ENCODE measurements at places on chromosomes 12 and 14.

DNA sequence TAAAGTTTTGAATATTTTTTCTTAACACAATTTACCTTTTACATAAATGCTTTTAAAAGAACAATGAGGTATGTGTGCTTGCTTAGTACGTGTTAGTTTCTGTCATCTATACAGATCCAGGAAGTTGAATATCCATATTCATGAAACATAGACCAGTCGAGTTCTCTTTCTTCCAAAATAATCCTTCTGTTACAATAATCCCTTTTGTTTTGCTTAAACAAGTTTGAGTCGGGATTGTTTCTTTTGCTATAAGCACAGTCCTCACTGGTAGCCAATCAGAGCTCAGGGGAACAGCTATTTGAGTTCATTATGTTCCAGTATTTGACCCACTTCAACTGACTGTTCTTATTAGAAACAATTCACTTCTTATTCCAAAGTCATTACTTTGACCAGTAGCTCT, 214.7 kb upstream of the FLRT2 start:
- no peak for DNase-seq

- DNase-seq: no peak
Observed at GRCh38 chr12:70443062-70443673, 77.1 kb downstream of the KCNMB4 start.

- no peak for DNase-seq
Observed at GRCh38 chr12:114876968-114877680, 193.1 kb upstream of the TBX3 start.

GRCh38 chr12:62248873-62249272, 11.3 kb upstream of the USP15 start:
- no peak for DNase-seq

DNA sequence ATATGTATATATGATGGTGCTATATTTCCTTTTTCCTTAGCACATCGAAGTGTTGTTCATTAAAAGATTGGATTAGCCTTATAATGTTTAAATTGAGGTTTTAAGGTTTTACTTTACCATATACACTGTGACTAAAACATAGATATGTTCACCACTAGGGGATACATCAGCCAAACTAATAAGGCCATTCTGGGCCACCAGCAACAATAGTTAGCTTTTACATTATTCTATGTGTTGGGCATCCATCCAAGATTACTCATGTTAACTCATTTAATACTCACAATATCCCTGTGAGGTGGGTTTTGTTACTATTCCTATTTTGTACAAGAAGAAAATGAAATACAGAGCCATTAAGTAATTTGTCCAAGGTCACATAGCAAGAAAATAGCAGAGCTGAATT, 202.6 kb upstream of the AVPR1A start:
- DNase-seq: no peak

DNA sequence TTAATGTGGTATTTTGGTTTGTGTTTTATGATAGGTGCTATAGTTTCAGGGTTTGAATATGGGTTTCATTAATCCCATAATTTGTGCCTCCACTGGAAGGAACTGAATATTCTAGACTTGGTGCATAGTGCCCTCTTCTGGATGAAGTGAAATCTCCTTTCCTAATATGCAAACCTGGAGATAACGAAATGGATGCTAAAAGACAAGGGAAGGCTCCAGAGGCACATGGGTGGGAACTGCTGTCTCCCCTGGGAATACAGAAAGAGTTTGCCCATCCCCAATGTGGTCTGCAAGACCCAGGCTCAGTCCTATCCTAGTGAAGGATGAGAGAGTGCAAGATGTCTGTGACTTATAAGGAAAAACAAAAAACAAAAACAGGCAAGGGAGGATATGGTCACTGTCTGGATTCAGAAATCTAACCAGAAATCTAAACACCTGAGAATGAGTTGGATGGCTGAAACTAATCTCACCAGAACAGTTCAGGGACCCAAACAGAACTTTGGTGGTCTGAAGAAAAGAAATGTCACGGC, 142.3 kb upstream of the TMPO start:
- no peak for DNase-seq

GRCh38 chr12:93550748-93551611, 21.5 kb upstream of the SOCS2 start:
- no peak for DNase-seq

GRCh38 chr14:36477266-36477665, 42.8 kb downstream of the NKX2-1 start:
- no peak for DNase-seq

DNA sequence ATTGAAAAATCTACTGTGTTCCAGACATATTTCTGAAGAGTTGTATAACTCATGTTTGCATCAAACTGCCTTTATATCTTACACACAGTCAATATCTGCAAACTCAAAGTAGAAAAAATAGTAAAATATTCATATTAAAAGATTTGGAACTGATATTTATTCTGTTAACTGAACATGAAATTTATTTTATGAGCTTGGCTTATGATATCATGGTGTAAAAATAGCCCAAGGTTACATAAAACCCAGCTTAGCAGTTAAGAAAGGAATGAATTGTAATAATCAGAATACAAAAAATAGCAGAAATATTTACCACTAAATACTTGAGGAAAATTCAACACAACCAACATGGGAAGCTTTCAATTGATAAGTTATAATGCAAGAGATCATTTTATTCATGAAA, 367.9 kb downstream of the FLRT2 start:
- DNase-seq: no peak

DNA sequence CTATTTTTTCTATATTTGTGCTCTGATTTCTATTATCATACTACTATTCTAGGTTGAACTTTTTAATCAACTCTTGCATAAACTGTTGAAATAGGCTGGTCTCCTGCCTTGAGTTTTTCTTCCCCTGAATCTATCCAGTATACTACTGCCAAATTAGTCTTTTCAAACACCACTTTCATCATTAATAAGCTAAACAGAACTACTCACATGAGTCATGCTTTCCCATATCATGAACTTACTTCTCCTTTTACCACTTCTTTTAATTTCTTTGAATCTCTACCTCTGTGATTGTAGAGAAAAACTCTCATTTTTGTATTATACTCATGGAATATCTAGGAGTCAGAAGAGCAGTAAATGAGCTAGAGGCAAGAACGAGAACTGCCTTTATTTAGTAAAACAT, 340.3 kb upstream of the PDE3A start:
- DNase-seq: no peak

DNA sequence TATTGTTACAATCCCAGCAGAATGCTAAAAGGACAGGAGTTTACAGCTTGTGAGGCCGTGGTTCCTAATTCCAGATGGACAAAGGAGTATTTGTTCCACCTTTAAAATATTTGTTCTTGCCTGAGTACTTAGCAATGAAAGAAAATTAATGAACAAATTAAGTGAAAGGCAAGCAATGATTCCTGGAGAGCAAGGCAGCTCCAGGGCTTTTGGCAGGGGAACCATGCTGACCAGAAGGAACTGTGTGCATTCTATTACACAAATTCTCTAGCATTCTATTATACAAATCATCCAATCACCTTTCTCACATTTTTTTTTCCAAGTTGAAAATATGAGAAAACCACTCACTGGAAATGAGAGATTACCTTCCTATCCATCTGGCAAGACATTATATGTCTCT, 1.8 kb upstream of the BMAL2 start:
- no peak for DNase-seq

DNA sequence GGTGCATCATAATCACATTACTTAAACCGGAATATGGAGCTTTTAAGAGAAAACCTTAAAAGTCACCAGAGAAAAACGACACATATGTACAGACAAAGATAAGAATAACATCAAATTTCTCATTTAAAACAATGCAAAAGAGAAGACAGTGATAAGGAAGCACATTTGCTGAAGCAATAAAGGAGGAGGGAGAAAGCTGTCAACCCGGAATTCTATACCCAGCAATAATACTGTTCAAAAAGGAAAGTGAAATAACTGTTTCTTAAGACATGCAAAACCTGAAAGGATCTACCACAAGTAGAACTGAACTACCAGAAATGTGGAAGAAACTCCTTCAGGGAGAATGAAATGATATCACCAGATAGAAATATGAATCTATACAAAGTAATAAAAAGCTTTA, 15.4 kb downstream of the SLC6A13 start:
- no peak for DNase-seq

DNA sequence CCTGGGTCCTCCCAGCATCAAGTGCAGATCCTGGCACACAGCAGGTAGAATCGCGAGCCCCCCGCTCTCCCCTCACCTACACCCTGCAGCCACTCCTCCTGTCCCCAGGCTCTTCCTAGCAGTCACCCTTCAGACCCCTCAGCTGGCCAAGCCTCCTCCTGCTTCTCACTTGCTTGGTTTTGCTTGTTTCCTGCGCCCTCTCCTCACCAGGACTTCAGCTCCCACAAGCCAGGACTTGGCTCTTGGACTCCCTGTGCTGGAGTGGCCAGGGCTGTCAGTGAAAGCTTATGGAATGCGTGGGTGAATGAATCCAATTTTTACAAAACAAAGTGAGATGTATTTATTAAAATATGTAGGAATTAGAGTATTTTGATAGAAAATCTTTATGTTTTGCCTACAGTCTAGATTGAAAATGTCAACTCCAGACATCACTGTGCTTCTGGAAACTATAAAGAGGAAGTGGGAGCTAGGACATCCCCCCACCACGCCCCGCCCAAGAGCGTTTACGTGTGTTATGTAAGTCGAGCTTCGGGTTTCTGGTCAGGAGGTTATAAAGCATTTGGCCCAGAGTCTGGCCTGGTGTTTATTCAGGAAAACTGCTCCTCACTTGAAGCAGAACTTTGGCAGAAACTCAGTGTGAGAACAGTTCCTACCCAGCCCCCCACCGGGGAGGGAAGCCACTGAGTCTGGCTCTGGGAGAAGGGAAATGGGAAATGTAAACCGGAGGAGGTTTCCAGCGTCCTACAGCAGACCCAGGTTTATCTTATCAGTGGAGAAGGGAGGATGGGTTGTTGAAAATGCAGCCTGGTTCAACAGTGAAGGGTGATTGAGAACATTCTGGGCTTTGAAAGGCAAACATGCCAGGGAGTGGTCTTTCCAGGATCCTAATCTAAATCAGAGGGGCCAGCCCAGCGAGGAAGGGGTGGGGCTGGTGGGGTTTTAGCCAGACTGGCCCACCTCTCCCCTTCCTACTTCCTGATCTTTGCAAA, 8.8 kb downstream of the ALDH2 start:
- no peak for DNase-seq

GRCh38 chr14:58724702-58725101, 86.9 kb downstream of the DACT1 start:
- no peak for DNase-seq

GRCh38 chr12:122449317-122449716, 26.8 kb upstream of the CLIP1 start:
- DNase-seq: no peak

- DNase-seq: no peak
Observed at GRCh38 chr12:121580959-121581685, at the start of gene KDM2B. KDM2B (minus strand) TSS chr12:121581023; CDS start chr12:121580911, 112 bp downstream.

DNA sequence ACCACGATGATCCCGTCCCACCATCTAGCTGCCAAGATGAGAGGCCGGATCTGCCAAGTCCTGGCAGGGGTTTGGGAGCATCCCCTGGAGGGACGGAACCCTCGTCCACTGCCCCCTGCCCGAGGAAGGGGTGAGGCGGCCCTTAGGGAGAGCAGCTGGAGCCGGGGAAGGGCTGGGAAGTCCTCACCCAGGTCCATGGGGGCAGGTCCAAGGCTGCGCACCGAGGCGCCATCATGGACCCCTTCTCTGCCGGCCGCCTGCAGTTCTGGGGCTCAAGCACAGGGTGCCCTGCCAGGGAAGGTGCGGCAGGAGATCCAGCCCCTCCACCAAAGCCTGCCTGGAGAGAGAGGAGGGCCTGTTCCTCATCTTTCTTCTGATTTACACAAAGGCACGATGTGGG, 17.6 kb upstream of the FBRSL1 start:
- DNase-seq: no peak

- DNase-seq: peak; percentile 36
Observed at GRCh38 chr14:64708148-64709004, 4.2 kb downstream of the PLEKHG3 start.

GRCh38 chr14:100778951-100779690, 46.8 kb upstream of the MEG3 start:
- DNase-seq: no peak

DNA sequence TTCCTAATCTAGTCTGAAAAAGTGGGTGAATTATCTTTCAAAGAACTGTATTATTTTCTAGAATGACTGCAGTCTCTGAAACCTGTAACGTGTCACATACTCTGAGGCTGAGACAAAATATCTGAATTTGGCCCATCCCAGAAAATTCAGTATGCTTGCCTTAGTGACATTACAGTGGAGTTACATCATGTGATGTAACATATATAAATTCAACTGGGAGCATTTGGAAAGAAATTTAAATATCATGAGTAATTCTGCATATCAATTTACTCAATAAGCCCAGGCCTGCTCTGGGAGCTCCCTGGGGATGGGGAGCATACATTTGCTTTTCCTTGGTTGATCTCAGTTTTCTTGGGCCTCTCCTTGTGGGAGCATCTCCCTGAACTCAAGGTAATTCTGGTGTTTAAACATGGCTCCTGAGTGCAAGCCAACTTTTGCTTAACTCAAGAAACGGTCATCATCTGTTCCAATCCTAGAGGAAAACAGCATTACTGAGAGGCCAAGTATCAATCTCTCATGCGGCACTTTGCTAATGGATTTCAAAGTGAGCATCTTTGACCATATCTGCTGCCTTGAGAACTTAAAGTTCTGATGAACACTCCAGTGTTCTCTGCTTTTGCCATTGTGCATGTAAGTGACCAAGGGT, 54.4 kb downstream of the AKAP6 start:
- DNase-seq: no peak

- no peak for DNase-seq
Observed at GRCh38 chr14:70045844-70046535, 142.8 kb downstream of the SLC8A3 start.

DNA sequence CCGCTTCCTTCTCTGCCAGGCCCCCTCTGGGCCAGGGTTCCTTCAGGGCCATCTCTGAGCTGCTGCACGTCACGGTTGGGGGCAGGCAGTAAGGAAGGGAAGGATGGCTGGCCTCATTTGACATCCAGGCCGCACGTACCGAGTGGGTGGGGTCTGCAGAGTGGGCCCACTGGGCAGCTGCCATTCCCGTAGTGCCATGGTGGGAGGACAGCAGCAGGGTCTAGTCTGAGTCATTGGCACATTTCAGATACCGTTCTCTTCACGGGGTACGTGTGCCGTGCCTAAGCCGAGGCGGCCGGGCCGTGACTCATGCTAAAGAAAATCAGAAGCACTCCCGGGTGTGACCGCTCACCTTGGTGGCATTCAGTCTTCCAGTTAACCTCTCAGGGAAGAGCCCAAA, 43.9 kb downstream of the IL31 start:
- DNase-seq: no peak

- DNase-seq: no peak
Observed at GRCh38 chr14:86912709-86913108, 1080.3 kb downstream of the GALC start.

DNA sequence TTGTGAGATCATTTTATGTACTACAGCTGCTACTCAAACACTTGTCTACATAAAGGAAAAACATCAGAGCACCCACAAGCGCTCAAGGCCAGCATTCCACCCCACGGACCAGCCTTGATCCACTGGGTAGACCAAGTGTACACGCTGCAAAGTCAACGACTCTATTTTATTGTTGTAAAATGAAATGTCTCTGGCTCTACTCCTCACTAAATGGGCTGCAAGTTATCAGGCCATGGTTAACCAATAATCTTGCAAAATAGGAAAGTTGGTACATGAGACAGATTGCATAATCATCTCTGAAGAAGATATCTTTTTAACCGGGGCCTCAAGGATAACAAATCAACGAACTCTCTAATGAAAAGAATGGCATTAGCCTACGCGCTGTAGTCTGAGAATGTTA, 69.9 kb upstream of the FOXN3 start:
- no peak for DNase-seq

GRCh38 chr12:53232646-53233461, 845 bp upstream of the RARG start:
- peak; percentile 28 for DNase-seq
